ENCODE measurements at places on chromosomes 3 and 15.
A peak's percentile ranks its signal among the peaks of the same experiment; 100 is the strongest.

DNA sequence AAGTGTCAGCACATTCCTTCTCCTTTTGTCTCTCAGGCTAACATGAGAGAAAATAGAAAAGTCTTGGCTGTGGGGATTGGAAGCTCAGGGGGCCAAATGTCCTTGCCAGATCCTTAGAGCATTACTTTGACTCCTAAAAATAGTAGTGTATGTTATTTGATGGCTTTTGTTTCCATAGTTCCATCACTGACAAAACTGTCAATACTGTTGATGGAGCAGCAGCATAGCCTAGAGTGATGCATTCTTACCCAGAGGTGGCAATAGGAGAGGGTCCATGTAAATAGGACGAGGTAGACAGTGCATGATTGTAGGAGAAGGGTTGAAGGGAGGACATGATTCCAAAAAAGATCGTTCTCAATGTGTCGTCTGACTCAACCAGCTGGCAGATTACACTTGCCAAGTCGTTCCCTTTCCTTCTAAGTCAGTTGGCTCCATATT lies 282.7 kb upstream of the TPRG1 start:
- DNase-seq: no peak

DNA sequence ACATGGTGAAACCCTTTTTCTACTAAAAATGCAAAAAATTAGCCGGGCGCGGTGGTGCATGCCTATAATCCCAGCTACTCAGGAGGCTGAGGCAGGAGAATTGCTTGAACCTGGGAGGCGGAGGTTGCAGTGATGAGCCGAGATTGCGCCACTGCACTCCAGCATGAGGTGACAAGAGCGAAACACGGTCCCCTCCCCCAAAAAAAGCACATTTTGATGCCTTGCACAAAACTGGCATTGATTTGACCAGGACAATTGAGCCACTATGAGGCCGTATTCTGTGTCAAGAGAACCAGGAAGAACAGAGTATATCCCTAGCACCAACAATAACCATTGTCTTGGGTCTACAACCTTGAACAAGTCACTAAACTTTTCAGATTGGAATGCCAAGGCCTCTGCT lies 50.6 kb downstream of the SH3BP5 start:
- DNase-seq: no peak

DNA sequence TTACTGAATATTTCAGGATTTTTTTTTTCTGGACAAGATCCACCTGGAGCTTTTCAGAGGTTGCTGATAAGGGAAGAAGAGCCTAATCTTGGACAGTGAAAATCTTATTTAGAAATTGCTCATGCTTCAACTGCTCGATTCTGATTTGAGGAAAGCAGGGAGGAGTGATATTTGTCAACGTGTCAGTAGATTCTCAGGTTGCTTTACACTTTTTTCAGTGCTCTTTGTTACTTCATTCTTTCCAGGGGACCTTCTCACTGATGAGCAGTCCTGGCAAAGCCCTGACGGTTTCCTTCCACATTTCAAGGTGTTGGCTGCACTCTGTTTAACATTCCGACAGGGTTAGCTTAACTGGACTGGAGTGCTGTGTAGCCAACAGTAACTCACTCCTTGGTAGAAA lies 24.1 kb upstream of the RARB start:
- DNase-seq: no peak

DNA sequence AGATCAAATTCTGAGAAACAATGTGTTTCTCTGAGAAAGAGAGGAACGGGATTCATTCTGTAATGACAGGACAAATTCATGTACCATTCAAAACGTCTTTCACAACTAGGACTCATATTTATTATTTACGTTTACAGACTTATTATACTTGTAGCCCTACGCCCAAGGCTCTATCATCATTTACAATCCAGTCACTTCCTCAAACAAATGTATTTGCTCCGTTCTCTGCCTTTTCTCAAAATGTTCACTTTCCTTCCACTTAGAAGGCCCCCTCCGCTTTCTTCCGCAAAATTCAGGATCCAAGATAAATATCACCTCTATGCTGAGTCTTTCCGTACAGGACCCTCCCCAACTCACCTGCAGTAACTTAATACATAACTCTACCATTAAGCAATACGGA lies 745 bp downstream of the RSL24D1 start:
- peak; percentile 24 for DNase-seq

DNA sequence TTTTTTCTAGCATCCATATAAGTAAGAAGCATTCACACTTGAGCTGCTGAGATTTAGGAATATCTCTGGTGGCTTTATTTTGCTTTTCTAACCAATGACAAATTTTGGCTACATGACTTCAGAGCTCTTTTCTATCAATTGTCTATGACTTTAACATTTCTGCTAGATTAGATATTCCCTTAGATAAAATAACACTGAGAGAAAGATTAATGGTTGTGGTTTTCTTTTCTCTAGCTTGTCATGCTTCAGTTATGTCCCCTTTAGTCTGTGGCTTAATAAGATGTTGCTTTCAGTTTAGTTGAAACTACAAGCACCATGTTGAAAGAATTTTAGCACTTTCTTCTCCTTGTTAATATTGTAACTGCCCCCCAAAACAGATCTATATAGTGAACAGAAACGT lies 665.6 kb upstream of the CCDC54 start:
- DNase-seq: no peak

- DNase-seq: no peak
Measured at GRCh38 chr3:132822266-132822665, 100.1 kb upstream of the NPHP3 start.

DNA sequence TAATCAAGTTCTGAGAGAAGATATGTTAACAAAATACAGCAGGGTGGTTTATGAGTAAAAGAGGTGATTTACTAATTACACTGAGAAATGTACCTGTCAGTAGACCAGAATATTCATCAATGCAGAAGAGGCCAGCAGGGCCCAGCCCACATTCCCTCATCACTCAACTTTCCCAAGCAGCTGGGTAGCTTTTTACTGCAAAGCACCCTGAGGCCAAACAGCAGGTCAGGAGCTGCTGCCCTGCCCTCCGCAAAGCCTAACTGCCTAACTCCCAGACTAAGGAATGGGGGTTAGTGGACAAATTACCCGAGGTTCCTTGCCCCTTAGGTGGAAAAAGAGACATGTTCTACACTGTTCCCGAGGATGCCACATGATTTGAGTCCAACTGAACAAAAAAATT lies 108.2 kb downstream of the TBL1XR1 start:
- no peak for DNase-seq

DNA sequence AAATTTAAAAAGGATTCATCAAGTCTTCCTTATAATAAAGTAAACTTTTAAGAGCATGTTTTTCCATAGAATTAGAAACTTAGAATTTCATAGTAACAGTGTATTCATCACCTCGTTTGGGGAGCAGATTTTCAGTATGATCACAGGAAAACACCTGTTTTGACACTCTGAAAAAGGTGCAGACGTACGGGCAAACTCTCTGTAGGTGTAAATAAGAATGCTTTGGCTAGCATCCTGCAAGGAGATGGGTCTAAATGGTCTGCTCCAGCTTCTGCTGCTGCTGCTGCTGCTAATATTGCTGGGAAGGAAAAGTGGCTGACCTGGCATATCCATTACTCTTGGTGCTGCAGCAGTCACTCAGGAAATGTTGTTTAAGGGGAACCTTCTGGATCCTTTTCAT lies 66.0 kb downstream of the MBNL1 start:
- no peak for DNase-seq

GRCh38 chr3:160811237-160811548 lies 55.2 kb downstream of the PPM1L start:
- DNase-seq: no peak

GRCh38 chr15:25799906-25800700 lies 63.0 kb downstream of the ATP10A start:
- DNase-seq: no peak

GRCh38 chr15:88179562-88179961 lies 77.0 kb downstream of the NTRK3 start:
- peak; percentile 53 for DNase-seq

DNA sequence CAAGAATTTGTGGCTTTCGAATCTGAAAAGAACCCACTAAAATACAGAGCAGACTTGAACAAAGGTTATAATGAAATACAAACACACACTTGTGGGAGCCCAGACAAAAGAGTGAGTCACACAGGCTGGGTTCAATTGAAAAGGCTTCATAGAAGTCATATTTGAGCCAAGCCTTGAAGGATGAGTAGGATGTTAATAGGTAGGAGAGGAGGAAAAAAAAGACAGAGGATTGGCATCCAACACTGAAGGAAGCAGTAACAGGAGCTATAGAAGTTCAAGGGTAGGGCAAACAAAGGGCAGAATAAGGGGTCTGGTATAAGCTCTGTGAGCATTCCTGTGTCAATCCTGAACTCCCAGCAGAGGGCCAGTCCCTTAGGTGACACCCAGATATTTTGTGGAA lies 325.4 kb downstream of the FOXP1 start:
- no peak for DNase-seq

GRCh38 chr3:62372621-62373041 lies 719 bp downstream of the FEZF2 start:
- no peak for DNase-seq

GRCh38 chr3:152346740-152347139 lies 78.0 kb downstream of the MBNL1 start:
- DNase-seq: no peak

DNA sequence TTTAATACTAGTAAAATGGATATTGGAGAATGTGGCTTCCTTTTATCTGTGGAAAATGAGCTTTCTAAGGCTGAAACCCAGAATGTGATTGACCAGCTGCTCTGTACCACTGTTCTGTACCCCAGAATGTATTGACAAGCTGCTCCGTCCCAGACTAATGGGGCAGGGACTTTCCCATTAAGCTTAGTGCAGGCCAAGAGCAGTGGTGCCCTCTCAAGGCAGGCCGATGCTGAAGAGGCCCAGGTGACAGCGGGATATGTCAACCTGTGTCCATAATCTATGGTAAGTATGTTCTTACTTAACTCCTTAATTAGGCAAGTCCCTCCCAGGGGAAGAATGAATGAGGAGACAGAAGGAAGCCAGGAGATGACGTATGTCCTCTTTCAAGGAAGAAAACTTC lies 31.1 kb downstream of the SGO1 start:
- no peak for DNase-seq

DNA sequence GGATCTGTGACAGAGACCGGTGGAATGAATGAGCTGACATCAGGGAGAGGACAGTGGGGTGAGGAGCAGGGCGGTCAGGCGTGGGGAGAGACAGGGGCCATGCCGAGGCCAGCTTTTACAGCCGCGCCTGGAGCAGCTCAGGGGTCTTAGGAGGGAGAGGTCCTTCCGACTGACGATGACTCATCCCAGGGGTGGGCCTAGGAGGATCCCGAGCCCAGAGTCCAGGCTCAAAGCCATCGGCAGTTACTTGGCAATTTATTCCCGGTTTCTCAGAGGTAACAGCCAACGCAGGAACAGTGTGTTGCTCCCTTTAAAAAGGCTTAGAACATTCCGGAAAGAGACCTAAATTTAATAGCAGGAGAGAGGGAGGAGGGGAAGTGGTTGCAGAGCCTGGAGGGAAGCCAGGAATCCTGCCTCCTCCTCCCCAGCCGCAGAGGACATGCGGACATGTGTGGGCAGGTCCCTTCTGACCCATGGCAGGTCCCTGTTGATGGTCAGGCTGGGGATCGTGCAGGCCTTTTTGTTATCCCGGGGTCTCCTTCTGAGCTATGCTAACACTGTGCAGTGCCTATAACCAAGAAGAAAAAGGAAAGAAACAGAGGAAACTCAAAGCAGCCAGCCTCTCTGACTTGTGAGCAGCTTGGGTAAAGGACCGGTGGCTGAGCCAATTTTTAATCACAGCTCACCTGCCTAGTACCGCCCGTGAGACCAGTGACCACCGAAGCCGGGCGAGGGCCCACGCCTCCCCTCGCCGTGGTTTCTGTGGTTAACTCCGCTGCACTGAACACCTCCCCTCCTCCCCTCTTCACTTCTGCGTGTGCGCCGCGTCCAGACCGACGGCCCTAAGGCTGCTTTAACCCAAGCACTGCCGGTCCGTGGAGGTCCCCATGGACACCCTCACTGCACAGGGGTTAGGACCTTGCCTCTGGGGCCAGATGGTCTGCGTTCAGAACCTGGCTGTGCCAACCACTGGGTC lies 392.4 kb upstream of the PROK2 start:
- DNase-seq: peak; percentile 64

- DNase-seq: peak; percentile 88
Measured at GRCh38 chr3:143973259-143974021, 1.8 kb downstream of the DIPK2A start.

GRCh38 chr15:91970142-91970541 lies 116.6 kb downstream of the SLCO3A1 start:
- DNase-seq: peak; percentile 6

DNA sequence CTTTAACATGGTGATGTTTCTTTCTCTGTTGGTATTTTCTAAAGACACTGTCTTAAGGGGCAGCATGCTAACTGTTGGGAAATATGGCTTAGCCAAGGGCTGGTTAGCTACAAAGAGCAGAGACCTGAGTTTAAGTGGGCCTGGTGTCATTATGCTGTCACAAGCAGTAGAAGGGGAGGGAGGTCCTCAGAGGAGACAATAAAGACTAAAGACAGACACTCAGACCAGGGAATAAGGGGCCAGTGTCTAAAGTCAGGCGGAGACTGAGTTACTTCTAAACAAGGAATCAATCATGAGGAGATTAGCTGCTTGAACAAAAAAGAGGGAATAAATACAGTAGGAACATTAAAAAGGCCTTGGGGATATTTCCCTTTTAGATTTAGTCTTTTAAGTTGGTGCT lies 142.7 kb upstream of the DPPA4 start:
- DNase-seq: no peak

DNA sequence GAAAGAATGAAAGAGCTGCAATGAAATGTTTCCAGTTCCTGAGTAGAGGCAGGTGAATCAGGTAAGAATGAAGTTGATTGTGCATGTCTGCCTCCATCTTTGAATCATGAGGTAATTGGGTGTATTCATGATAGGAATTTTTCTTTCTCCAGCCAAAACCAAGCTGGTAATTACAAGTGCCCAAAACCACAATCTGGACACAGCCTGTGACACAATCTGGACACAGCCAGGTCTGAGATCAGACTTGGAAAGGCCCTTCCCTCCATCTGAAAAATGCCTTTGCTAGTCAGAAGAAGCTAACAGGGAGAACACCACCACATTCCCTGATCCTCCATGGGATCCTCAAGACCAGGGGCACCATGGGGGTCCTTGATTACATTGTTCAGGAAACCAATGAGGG lies 338.5 kb upstream of the THBS1 start:
- no peak for DNase-seq

DNA sequence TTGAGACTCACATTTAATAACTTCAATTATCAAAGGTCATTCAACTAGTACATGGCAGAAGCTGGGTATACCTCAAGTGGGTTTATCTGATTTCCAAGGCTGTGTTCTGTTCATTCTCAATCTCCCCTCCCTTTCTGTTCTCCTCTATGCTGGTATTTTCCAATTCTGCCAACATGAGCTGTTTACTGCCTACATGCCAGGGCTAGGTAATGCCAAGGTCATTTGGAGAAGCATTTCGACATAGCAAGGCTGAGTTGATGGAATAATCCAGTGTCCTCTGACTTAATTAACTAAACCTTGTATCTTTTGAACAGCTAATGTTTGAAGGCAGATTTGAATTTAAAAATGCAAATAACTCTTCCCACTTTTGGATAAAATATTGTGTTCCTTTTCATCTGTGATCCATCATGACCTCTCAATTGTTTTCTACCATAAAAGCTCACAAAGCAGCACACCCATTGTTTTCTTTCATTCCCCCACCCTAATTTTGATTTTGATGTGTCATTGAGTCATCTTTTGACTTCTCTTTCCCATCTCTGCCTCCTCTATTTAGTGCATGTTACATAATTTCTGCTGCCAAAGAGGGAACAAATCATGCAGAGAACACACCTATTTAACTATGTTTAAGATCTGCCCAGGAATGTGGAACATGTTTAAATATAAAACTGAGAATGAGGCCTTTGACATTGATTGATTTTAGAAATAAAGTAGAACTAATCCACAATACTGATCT lies 308.8 kb upstream of the NR2E3 start:
- no peak for DNase-seq

- DNase-seq: no peak
Measured at GRCh38 chr3:65558826-65559225, 479.9 kb downstream of the MAGI1 start.
